ENCODE measurements at places on chromosomes 5 and 9. TPM values are rescaled to one million over a fixed set of nuclear protein-coding genes. Genes with fewer than 3 reads are reported as not detected.

- DNase-seq: no peak
Measured at GRCh38 chr5:79961716-79962574, 29.1 kb downstream of the MTX3 start.

DNA sequence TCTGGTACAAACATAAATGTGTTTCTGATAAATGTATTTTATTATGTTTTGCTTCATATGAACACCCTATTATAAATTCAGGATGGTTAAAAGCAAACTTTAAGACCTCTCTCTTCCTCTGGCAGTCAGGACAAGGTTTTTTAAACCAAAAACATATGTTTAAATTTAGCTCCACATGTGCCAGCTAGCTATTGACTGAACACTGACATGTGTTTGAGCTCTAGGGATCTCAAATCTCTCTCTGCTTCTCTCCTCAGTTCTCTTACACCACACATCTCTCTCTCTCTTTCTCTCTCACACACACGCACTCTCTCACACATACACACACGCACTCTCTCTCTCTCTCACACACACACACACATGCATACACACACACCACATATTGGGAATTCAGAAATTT, 150.1 kb upstream of the RFX3 start:
- no peak for DNase-seq

GRCh38 chr5:76290321-76290757, 112.7 kb upstream of the IQGAP2 start:
- DNase-seq: no peak

GRCh38 chr5:76277736-76278135, 125.3 kb upstream of the IQGAP2 start:
- no peak for DNase-seq

- DNase-seq: no peak
Measured at GRCh38 chr5:66515209-66515608, 81.0 kb upstream of the MAST4 start.

DNA sequence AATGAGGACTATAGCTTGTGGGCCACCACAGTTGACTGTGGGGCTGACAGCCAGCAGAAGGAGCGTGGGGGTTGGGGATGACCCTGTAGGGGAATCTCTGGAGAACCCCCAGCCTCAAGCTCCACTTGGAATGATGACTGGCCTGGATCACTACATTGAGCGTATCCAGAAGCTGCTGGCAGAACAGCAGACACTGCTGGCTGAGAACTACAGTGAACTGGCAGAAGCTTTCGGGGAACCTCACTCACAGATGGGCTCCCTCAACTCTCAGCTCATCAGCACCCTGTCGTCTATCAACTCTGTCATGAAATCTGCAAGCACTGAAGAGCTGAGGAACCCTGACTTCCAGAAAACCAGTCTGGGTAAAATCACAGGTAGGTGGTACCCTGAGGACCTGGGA, 128.4 kb upstream of the DMRT1 start:
- DNase-seq: no peak

GRCh38 chr9:95313010-95313498, 4.5 kb downstream of the FANCC start:
- peak; percentile 76 for DNase-seq

DNA sequence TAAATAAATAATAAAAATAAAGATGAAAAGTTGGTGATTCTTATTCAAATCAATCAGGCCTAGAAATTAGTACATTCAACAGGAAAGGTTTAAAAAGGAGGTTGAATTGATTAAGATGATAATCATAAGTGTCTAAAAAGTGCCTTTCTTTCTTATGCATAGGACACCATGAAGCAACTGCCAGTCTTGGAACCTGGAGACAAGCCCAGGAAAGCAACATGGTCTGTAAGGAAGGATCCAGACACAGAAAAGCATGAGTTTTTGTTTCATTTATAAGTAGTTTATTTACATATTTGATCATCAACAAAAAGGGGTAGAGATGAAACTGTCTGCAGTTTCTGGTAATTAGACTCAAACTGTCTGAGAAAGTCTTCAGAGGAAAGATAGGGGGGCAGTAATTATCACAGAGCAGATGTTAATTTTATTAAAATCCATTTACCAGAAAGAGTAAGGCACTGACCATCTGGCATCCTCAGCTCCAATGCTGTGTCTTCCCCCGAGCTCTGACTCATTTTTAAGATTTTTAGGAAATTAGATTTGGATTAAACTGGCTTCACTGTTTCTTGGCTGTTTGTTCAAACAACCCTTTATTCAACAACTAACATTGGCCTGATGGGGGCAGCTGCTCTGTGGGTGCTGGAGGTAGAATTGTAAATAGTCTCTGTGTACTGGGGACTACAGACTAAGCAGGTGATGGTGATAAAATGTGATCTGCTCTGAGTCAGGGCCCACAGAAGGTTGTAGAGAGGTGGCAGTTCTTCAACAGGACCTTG, 2.7 kb downstream of the RABEPK start:
- no peak for DNase-seq

- peak; percentile 82 for DNase-seq
Measured at GRCh38 chr5:122183098-122183787, 53.9 kb downstream of the ZNF474 start.

DNA sequence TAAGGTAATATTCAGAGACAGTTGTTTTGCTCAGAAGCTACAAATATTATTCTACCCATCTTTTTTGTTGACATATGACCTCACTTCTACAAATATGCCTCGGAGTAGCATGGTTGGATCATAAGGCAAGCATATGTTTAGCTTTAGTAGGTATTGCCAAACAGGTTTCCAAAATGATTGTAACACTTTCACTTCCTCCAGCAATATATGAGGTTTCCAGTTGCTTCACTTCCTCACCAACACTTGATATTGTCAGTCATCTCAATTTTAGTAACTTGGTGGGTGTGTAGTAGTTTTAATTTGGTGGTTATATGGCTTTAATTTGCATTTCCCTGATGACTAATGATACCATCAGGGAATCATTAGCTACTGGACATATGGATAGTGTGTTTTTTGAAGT, 46.7 kb downstream of the TNFSF8 start:
- no peak for DNase-seq

GRCh38 chr9:78694974-78695373, 398.0 kb downstream of the PSAT1 start:
- no peak for DNase-seq

- no peak for DNase-seq
Measured at GRCh38 chr9:71025728-71026127, 95.7 kb downstream of the TRPM3 start.

DNA sequence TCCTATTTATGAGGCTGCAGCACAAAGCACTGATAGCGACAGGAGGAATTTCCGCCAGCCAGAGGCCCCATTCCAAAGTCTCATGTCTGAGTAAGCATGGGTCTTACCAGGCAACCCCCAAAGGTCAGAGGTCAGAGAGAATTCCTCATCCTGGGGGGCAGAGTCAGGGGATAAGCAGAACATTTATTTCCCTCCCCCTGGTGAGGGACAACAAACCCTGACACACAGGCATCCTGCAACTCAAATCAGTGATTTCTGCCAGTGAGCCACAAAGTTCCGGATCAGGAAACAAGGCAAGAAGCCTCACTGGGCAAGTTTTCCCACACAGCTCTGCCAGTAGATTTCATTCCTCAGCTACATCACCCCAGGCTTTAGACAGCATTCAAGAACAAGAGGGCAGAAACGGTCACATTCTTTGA, 37.0 kb downstream of the ADAMTS12 start:
- DNase-seq: no peak

DNA sequence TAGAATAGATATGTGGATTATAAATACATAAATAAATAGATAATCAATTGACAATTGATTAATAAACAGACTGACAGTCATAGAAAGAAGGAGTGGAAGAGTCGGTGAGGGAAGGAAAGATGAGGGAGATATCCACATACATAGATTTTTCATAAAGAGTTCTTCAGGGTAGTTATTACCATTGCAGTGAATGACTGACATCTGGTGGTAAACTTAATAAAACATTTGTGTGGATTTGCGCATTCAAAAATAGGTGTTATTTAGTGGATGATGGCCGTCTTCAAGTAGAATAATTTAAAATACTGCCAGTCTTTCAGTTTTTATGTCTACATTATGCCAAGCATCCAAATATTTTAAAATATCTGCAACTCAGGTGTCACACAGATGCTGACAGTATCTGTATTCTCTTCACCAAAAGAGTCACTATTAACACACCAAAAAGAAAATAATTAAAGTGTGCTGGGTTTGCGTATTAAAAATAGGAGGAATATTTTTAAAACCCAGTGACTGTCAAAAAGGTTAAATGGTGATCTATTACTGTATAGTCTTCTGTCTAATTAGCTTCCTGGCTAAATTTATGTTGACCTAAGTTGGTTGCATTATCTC, 78.8 kb downstream of the GIN1 start:
- DNase-seq: no peak

GRCh38 chr9:2096376-2096970, 81.3 kb downstream of the SMARCA2 start:
- no peak for DNase-seq

- DNase-seq: no peak
Measured at GRCh38 chr5:168724227-168724626, 145.1 kb upstream of the PANK3 start.

GRCh38 chr5:164013077-164013670, 507.8 kb downstream of the MAT2B start:
- DNase-seq: no peak

DNA sequence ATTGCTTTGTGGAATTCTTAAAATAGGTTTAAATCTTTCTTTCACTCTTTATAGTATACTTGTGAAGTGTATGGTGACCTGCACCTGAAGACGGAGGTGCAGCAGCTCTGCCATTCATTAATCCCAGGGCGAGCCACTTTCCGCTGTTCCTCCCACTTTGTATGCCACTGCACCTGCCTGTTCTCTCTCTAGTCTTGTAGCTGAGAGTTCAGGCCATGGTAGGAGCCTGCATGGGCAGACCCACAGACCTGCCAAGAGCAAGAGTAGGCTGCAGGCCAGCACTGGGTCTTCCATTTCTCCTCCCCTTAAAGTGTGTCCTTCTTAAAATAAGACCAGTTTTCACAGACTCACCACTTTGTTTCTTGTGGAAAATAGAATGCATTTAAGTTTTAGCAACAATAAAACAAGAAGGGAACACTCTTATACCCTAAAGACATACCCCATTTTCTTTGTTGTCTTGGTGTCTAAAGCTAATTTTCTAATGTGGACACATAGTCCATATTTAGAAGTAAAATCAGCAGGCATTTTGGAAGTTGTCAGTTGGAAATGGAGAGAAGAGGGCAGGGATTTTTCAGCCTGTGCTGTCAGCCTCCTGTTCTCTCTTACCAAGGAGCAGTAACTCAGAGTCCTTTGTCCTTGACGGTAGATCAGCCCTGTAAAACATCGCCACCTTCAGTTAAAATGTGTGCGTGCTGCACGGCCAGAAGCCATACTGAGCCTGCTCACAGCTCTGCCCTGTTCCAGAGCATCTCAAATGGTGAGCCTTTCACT, 103.2 kb downstream of the SNCAIP start:
- DNase-seq: peak; percentile 49

DNA sequence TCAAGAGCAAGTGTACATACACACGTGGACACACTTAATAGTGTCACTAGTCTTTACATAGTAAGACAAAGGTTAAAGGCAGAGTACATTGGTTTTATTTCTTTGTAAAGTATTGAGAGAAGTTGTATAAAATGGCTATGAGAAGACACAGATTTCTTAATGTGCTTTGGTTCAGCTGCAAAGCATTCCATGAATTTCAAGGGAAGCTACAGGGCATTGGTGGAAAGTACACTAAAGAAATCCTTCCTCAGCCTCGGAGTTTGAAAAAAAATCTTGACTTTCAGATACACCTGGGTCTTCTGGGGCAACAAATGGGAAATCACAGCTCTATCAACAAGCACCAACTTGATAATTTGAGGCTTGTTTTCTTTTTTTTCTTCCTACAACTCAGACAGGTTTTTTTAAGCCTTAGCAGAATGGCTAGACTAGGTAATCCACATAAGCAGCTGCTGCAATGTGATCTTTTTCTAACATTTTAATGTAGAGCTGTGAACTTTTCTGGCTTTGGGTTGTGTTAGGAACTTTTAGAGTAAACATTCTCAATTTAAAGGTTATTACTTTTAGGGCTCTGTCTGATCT, 140.4 kb upstream of the FST start:
- DNase-seq: no peak

DNA sequence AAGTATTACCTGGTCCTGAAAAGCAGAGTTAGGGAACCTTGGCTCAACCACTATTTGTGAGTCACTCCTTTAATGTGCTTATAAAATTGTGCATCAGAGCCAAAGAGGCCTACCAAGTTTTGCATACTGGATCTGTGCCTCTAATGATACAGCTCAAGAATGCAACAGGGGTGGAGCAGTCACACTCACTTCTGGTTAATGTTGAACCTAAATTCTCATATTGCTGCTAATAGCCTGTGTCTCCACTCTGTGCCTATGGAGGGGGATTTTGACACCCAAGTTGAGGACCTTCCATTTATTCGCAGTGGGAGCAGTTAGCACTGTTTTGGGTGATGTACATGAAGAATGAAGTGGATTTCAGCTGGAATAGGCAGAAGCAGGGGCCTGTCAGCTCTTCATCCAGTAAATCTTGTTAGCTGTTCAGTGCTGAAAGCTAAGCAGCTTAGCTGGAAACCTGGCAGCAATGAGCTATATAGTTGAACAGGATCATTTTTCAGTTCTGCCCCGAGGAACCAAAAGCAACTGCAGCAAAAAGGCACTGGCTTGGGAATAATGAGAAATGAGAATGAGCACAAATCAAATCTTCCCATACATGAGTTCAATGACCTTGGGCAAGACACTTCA, 9.7 kb downstream of the SH3TC2 start:
- DNase-seq: no peak

GRCh38 chr9:100443781-100444768, 17.1 kb downstream of the MSANTD3 start:
- no peak for DNase-seq

DNA sequence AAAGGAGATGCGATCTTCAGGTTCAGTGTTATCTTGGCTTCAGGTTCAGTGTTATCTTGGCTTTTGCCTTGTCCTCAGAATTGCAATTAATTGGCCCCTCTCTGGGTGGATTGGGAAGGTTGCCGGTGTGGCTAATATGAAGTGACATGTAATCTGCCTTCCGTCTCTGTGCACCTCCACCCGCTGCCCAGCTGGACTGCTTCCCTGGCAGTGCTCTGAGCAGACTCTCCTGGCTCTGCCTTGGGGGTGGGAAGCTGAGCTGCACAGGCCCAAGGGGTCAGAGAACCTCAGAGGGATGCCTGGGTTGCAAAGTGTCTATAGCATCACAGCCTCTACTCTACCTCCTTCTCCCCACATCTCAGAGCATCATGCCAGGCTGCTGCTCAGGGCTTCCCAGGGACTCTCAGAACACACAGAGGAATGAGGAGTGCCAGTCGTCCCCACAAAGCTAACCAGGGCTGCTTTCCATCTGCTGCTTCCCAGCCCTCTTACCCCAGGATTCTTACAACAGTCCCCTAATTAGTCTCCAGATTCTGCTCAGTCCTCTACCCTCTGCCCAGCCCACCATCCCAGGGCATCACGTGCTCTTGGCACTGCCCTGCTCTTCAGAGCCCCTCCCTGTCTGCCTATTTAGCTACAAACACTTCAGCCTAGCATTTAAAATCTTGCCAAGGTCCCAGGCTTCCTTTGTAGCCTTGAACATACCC, 54.4 kb upstream of the AFAP1L1 start:
- DNase-seq: peak; percentile 65

DCTN4 gene
- 45.2 TPM for total RNA-seq

C5orf52 gene
- not detected for total RNA-seq

IL4 gene
- total RNA-seq: not detected

AFAP1L1 gene
- 42.2 TPM for total RNA-seq

IRX4 gene
- total RNA-seq: 15.8 TPM

TTC16 gene
- total RNA-seq: 0.48 TPM

OLFM1 gene
- 11.9 TPM for total RNA-seq
